ENCODE measurements at places on chromosomes 13 and 19.

DNA sequence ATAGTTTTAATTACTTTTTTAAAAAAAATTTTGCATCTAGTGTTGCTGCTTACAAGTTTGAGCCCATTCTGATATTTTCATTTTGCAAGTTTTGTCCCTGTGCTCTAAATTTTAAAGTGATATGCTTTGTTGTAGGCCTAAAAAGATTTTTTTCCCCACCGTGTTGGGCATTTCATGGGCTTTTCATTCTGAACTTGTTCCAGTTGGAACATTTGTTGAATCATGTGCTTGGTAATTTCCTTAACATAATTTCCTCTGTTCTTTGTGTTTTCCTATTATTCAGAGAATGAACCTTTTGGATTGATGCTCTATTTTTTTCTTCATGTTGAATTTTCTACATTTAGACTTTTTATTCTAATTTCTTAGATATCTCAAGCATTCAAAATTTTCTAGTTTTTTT is 206.4 kb upstream of the SPRY2 start:
- H3K27ac ChIP-seq = no peak overlapping the region
- H3K4me3 ChIP-seq = no peak overlapping the region
- H3K36me3 ChIP-seq = no peaks in the 10 kb centered on the region
- peaks cover 17% of the 10 kb centered on the region for H3K4me1 ChIP-seq

DNA sequence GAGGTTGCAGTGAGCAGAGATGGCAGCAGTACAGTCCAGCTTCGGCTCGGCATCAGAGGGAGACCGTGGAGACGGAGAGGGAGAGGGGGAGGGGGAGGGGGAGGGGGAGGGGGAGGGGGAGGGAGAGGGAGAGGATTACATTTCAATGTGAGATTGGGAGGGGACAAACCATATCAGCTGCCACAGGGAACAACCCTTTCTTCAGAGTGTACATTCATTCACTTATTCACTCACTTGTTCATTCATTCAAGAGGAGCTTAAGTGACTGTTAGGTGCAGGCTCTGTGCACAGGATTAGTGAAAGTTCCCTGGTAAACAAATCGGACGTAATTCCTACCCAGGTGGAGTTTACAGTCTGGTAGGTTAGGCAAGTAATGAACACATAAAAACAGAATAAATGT is 65.6 kb upstream of the MEDAG start:
- H3K4me1 ChIP-seq = no peaks in the 10 kb centered on the region
- no peaks in the 10 kb centered on the region for H3K36me3 ChIP-seq
- no peaks in the 10 kb centered on the region for H3K27me3 ChIP-seq
- no peak for DNase-seq
- H3K4me3 ChIP-seq = no peak overlapping the region

GRCh38 chr13:31032528-31033113 is 100.2 kb downstream of the TEX26 start:
- H3K36me3 ChIP-seq = no peaks in the 10 kb centered on the region
- H3K4me1 ChIP-seq = no peaks in the 10 kb centered on the region
- no peak overlapping the region for H3K27ac ChIP-seq

- no peaks in the 10 kb centered on the region for H3K4me1 ChIP-seq
- no peaks in the 10 kb centered on the region for H3K27me3 ChIP-seq
- no peaks in the 10 kb centered on the region for H3K36me3 ChIP-seq
- DNase-seq = no peak
- H3K4me3 ChIP-seq = no peak overlapping the region
Measured at GRCh38 chr13:76732367-76732766, 153.8 kb downstream of the KCTD12 start.

DNA sequence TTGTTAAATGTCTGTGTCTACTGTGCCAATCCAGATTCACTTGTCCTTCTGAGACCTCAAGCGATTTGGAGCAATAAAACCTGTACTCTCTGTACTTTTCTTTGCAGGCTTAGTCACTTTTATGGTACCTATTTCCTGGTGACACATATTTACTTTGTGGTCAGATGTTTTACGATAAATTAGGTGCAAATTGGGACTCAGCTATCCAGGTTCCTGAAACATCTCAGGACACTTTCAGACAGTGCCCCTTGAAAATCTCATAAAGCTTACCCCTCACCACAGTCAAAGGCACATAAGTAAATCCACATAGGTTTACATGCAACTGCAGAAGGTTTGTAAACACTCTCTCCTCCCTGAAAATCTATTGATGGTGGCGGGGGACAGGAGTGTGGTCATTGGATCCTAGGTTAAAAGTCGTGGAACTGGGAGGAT is 438.8 kb downstream of the EFNB2 start:
- H3K4me3 ChIP-seq = no peak overlapping the region
- H3K27me3 ChIP-seq = no peaks in the 10 kb centered on the region
- no peaks in the 10 kb centered on the region for H3K36me3 ChIP-seq
- H3K27ac ChIP-seq = no peak overlapping the region
- peaks cover 6% of the 10 kb centered on the region for H3K4me1 ChIP-seq

- DNase-seq = no peak
- no peaks in the 10 kb centered on the region for H3K27me3 ChIP-seq
Measured at GRCh38 chr13:101520672-101521071, 68.2 kb downstream of the ITGBL1 start.

DNA sequence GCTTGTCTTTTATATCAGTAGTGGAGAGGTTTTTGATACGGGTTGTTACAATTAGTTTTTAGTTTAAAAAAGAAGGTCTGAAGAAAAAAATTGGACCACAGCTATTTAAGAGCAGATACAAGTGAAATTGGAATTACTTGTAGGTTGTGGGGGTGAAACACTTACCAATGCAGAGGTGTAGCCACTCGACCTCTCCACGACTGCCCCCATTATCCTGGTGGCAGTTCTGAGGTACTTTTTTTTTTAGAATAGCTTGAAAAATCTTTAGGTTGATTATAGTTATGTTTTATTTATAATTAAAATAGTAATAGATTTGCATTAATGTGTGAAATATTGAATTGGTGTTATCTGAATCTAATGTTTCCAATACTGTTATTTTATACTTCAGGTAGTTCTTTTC is 60.7 kb downstream of the PAN3 start:
- H3K4me3 ChIP-seq = no peak overlapping the region
- H3K4me1 ChIP-seq = no peaks in the 10 kb centered on the region
- no peak overlapping the region for H3K27ac ChIP-seq
- no peaks in the 10 kb centered on the region for H3K27me3 ChIP-seq
- no peaks in the 10 kb centered on the region for H3K36me3 ChIP-seq

DNA sequence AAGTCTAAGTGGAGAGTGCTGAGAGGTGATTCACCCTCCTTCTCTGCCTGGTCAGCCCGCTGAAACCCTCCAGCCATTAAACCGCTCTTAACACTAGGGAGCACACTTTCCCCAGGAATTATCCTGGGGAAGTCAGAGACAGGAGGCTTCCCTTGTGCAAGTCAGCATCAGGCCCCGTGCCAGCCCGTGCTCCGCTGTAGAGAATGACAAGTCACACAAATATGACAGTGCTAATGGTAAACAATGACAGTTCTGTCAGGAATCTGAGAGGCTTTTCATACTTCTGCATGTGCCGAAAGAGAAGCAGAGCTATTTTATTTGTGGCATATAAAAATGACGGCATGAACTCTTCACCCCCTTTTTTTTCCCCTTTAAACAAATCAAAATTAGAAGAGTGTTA is 816.9 kb upstream of the SLC10A2 start:
- peaks cover 6% of the 10 kb centered on the region for H3K4me1 ChIP-seq
- H3K27ac ChIP-seq = no peak overlapping the region
- H3K36me3 ChIP-seq = no peaks in the 10 kb centered on the region
- no peak for DNase-seq
- no peak overlapping the region for H3K4me3 ChIP-seq

GRCh38 chr13:33543089-33543459 is 257.5 kb upstream of the STARD13 start:
- DNase-seq = no peak
- H3K4me1 ChIP-seq = peaks cover 30% of the 10 kb centered on the region

DNA sequence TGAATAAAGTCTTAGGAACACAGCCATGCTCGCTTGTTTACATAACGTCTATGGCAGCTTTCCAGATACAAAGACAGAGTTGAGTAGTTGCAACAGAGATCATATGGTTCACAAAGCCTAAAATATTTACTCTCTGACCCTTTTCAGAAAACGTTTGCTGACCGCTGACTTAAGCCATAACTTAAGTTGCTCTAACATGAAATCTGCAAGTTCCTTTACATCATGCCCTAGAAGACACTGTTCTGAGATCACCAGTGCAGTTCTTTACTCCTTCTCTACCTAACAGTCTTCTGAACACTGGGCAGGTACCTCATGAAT is 166.4 kb downstream of the DCLK1 start:
- H3K4me1 ChIP-seq = peaks cover 10% of the 10 kb centered on the region
- no peak overlapping the region for H3K4me3 ChIP-seq
- H3K27ac ChIP-seq = peak overlapping the region; percentile 36
- no peak for DNase-seq
- H3K27me3 ChIP-seq = no peaks in the 10 kb centered on the region
- H3K36me3 ChIP-seq = no peaks in the 10 kb centered on the region

DNA sequence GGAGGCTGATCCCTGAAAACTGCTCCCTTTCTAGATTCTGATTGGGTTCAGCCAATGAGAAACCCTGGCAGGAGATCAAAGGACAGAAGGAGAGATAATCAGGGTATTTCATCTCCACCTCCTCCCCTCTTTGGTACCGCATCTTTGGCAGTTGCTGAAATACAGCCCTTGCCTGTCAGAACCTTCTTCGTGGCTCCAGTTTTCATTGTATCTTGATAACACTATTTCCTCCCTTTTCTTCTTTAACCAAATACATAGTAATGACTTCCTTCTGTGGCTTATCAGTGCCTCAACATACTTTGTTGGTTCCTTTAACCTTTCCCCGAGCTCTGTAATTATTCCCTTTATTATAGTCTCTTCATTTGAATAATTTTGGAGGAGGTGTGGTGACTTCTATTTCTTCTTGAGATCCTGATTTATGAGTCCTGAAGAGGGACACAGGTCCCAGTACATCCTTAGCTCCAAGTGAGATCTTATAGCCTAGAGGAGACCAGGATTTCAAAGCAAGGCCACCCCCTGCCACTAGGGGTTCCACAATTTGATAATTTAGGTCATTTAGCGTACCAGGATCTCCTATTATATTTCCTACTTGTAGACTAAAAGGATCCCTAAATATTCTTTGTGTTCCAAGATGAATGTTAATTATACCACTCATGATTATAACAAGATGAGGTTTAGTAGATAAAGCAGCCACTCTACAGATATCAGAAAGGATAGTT is 98.0 kb downstream of the EDNRB start:
- no peaks in the 10 kb centered on the region for H3K4me1 ChIP-seq
- H3K27ac ChIP-seq = no peak overlapping the region
- H3K36me3 ChIP-seq = no peaks in the 10 kb centered on the region
- no peak overlapping the region for H3K4me3 ChIP-seq
- H3K27me3 ChIP-seq = no peaks in the 10 kb centered on the region

DNA sequence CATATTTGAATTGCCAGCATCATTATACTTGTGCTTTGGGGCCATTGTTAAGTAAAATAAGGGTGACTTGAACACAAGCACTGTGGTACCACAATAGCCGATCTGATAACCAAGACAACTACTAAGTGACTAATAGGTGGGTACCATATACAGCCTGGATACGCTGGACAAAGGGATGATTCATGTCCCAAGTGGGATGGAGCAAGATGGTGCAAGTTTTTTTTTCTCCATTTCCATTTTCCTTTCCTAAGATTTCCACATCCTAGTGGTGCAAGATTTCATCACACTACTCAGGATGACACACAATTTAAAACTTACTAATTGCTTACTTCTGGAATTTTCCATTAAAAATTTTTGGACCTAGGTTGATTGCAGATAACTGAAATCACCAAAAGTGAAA is 15.1 kb downstream of the BRCA2 start:
- no peak overlapping the region for H3K27ac ChIP-seq
- H3K36me3 ChIP-seq = no peaks in the 10 kb centered on the region
- no peaks in the 10 kb centered on the region for H3K4me1 ChIP-seq
- no peak overlapping the region for H3K4me3 ChIP-seq
- H3K27me3 ChIP-seq = no peaks in the 10 kb centered on the region

DNA sequence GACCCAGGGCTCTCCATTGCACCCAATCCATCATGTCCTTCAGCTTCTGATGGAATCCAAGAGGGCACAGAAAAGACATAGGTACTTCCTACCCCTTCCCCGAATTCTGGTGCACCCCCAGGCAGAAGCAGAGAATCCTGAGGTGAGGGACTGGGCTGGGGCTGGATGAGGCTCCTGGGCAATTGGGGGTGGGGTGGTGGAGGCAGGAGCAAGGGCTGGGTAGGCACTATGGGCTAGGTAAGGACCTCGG is 2.7 kb upstream of the KCNC3 start:
- no peak for DNase-seq
- H3K4me3 ChIP-seq = no peak overlapping the region
- H3K4me1 ChIP-seq = peaks cover 41% of the 10 kb centered on the region
- no peaks in the 10 kb centered on the region for H3K27me3 ChIP-seq
- H3K36me3 ChIP-seq = no peaks in the 10 kb centered on the region

GRCh38 chr19:42074513-42075363 is 1.2 kb upstream of the ZNF574 start:
- H3K36me3 ChIP-seq = peaks cover 10% of the 10 kb centered on the region
- H3K4me1 ChIP-seq = peaks cover 30% of the 10 kb centered on the region
- DNase-seq = no peak
- H3K27ac ChIP-seq = peak overlapping the region; percentile 97
- peak overlapping the region; percentile 85 for H3K4me3 ChIP-seq

GRCh38 chr13:77946522-77946921 is 27.9 kb upstream of the EDNRB start:
- H3K27ac ChIP-seq = no peak overlapping the region
- no peaks in the 10 kb centered on the region for H3K36me3 ChIP-seq
- H3K4me1 ChIP-seq = no peaks in the 10 kb centered on the region
- H3K4me3 ChIP-seq = no peak overlapping the region
- no peaks in the 10 kb centered on the region for H3K27me3 ChIP-seq

GRCh38 chr19:41994521-41994971 is 516 bp upstream of the ATP1A3 start:
- no peak overlapping the region for H3K27ac ChIP-seq
- peaks cover 15% of the 10 kb centered on the region for H3K27me3 ChIP-seq
- peaks cover 15% of the 10 kb centered on the region for H3K4me1 ChIP-seq
- no peak for DNase-seq

- DNase-seq = peak; percentile 86
- H3K4me3 ChIP-seq = peak overlapping the region; percentile 69
- H3K27ac ChIP-seq = peak overlapping the region; percentile 97
- peaks cover 23% of the 10 kb centered on the region for H3K4me1 ChIP-seq
- no peaks in the 10 kb centered on the region for H3K27me3 ChIP-seq
Measured at GRCh38 chr19:11963566-11964355, 1.1 kb upstream of the ZNF763 start.

DNA sequence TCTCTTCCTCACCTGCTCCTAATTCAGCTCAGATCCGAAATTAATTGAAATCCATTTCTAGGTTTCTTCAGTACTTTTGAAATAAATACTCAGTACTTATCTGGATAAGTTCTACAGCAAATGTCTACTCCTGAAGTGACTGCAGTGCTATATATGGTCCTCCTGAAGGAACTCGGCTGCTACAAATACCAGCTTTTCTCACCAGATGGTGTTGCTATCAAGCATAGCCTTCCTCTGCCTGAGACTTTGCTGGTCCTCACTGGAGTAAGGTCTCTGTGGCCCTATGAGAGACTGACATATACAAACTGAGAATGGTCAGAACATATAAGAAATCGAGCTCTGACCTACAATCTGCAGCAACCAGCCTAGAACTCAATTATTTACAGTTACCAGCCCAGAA is 161.6 kb downstream of the NDFIP2 start:
- H3K27me3 ChIP-seq = no peaks in the 10 kb centered on the region
- H3K4me3 ChIP-seq = no peak overlapping the region
- H3K27ac ChIP-seq = no peak overlapping the region
- no peaks in the 10 kb centered on the region for H3K4me1 ChIP-seq
- DNase-seq = no peak

Measured in vagina (tissue), 2 donors.